Mesenchymal stem cell (in vitro differentiated cells and primary cell): ENCODE measurements at places on chromosomes 6 and 20.

DNA sequence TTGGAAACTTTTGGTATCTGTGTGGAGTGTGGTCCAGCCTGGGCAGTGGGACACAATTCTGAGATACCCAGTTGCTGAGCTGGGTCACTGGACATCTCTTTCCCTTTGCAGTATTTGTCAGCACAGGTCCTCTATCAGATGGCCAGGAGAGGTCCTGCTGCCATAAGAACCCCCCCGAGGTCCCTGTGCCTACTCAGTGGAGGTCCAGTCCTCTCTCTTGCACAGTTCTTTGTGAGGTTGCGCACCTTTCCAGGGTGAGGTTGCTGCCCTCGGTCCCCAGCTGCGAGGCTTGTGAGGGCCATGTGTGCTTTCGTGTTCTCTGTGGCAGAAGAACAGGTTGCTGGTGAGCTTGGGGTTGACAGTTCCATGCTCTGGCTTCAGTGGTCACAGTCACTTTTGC lies 320.6 kb downstream of the QKI start:
- DNase-seq: no peak

DNA sequence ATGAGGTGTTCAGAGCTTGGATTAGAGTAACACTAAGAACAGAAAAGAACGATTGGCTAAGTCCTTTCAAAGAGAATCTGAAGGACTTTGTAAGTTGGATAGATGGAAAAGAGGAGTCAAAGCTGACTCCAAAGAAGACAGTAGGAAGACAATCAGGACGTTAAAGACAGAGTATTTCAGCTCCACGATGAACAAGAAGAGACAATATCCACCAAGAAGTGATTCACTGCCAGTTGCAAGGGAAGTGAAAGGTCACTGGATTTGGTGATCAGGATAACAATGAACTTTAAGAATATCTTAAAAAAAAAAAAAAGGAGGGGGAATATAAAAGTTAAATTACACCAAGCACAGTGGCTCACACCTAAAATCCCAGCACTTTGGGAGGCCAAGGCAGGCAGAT lies 17.9 kb downstream of the REPS1 start:
- DNase-seq: no peak

DNA sequence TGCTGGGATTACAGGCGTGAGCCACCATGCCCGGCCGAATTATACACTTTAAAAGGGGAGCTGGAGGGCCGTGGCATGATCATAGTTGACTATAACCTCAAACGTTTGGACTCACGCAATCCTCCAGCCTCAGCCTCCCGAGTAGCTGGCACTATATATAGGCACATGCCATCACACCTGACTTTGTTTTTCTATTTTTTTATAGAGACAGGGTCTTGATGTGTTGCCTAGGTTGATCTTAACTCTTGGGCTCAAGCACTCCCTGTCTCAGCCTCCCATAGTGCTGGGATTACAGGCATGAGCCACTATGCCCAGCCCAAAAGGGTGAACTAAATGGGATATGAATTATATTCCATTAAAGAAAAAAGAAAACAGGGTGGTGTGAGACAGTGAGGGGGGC lies 7.8 kb downstream of the PTGIS start:
- DNase-seq: no peak

- no peak for DNase-seq
These were observed 1.5 kb upstream of the ADNP start for GRCh38 chr20:50932691-50933280.

GRCh38 chr20:478949-479429 lies 16.7 kb upstream of the TBC1D20 start:
- peak; percentile 78 for DNase-seq

DNA sequence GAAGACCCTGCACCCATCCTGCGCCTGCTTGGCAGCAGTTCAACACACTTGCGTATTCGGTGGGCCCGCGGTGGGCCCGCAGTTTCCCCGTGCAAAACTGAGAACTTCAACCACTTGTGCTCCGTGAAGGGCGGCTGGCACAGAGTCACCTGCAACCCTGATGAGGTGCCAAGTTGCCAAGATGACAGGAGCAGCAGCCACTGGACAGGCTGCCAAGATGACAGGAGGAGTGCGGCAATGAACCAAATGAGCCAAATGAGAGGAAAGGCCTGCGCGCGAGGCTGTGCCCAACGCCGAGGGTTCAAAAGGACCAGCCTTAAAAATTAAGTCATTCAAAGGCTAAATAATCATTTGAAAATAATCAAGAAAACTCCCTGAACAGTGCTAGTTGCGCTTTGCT lies 20.1 kb downstream of the DIDO1 start:
- no peak for DNase-seq

DNA sequence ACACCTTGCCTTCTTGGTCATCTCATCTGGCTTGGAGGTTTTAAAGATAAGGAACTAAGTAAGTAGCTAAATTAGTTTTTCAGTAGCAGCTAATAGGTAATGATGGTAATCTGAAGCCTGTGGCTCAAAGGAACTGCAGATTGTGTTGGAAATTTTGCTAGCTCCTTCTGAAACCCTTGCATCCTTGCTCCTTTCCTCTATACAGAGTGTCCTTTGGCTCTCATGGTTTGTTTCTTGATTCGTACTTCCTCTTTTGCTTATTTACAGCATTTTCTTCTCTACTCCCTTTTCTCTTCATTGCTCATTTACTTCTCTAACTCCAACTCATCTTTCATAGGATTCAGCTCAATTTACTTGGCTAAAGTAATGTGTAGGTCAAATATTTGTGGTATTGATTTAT lies 19.0 kb downstream of the LRRC1 start:
- no peak for DNase-seq

GRCh38 chr20:38001981-38002380 lies 31.3 kb downstream of the TTI1 start:
- DNase-seq: peak; percentile 42

GRCh38 chr6:77466451-77467437 lies 3.5 kb upstream of the HTR1B start:
- peak; percentile 50 for DNase-seq

- peak; percentile 18 for DNase-seq
These were observed 45.3 kb downstream of the ZNF292 start for GRCh38 chr6:87200469-87201175.

GRCh38 chr6:108948181-108948661 lies 100.0 kb downstream of the ARMC2 start:
- DNase-seq: no peak

DNA sequence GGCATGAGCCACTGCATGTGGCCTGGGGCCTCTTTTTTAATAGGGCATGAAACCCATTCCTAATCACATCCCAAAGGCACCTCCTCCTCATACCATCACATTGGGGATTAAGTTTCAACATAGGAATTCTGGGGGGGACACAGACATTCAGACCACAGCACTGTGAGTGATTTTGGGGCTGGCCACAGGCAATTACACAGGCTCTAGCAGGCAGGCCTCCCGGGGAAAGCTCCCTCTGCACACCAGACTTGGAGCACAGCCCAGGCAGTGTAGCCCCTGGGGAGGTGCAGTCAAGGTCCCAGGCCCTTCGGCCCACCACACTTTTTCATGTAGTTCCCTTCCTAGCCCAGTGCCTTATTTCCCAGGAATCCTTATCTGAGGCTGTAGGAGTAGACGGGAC lies 5.5 kb downstream of the SFT2D1 start:
- no peak for DNase-seq

- DNase-seq: peak; percentile 93
These were observed 16.5 kb downstream of the MTHFD1L start for GRCh38 chr6:150881911-150882481.

DNA sequence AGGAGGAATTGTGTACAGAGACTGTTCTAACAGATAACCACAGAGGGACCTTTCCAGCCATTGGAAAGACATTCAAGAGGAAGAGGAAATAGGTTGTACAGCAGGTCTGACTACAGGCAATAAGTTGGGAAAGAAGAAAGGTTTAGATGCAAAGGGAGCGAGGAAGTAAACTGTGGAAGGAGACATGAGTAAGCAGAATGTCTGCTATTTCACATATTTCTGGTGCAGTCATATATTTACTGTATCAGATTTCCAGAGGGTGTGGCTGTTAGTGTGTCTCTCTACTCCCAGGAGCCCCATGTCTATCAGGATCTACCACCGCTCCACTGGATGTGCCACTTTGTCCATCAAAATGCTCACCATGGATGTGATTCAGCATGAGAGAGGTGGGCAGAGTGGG lies 25.9 kb downstream of the MRS2 start:
- DNase-seq: peak; percentile 32

DNA sequence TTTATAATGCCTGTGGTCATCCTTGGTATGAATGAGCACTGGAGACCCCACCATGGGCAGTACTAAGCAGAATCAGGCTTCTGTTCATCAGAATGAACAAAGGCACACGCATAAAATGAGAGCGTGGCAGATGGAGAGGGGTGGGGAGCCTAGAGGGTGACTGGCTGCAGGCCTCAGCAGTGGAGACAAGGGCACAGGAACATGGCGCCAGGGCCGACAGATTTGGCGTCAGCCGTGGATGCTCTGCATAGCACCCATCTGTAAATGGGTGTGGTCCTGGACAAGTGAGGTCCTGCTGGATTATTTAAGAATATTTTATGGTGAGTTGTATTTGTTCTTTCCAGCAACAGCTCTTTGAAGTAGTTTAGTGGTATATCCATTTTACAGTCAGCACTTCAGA lies 33.1 kb downstream of the E2F3 start:
- DNase-seq: no peak

DNA sequence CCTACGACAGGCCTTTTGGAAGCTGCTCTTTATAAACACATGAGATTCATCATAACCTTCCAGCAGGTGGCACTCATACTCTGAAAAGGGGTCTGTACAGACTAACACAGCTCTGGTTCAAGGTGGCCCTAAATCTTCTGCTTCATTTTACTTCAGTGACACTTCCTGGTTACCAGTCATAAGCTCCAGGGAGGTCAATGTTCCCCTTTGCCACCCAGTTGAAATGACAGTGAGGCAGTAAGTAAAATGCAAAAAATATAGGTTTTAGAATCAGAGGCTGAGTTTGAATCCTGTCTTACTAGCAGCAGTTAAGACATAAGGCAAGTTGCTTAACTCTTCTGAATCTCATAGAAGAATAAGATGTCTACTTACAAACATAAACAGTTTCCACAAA lies 132.8 kb downstream of the CDK19 start:
- peak; percentile 86 for DNase-seq

DNA sequence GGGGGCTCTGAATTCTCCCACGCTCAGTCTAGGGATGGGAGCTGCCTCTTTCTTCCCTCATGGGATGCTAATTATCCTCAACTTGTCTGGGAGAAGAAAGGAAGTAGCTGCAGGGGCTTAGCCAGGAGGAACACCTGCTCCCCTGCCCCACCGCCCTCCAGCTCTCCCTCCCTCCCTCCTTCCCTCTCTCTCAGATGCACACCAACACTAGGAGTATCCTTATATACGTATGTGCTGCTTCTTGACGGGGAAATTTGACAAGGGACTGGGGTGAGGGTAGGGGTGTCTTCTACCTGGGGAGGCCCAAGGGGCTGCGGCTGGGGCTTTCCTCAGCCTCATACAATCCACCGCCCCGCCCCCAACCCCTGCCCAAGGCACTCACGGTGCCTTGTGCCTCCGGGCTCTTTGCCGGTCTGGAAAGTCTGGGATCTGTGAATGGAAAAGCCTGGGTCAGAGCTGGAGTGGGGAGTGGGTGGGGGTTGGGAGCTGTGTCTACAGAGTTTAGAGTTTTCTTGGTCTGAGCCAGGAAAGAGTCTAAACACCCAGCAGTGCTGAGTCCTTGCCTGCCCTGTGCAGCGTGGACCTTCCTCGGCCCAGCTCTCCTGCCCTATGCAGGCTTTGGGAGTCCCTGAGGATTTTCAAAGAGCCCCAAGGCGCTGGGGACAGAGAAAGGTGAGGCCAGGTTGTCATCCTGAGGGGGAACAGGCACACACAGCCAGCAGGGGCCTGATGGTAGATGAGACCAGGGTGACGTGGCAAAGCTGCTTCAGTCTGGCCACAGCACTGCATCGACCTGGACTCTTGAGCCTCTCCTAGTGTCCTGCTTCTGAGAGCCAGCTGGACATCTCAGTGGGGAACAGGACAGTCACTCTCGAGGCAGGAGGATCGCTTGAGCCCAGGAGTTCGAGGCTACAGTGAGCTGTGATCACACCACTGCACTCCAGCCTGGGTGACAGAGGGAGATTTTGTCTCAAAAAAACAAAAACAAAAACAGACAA lies 29.3 kb upstream of the EMILIN3 start:
- no peak for DNase-seq

- no peak for DNase-seq
These were observed 123.7 kb downstream of the HIVEP2 start for GRCh38 chr6:142821164-142821716.

GRCh38 chr6:154815938-154816820 lies 83.0 kb downstream of the SCAF8 start:
- peak; percentile 50 for DNase-seq

DNA sequence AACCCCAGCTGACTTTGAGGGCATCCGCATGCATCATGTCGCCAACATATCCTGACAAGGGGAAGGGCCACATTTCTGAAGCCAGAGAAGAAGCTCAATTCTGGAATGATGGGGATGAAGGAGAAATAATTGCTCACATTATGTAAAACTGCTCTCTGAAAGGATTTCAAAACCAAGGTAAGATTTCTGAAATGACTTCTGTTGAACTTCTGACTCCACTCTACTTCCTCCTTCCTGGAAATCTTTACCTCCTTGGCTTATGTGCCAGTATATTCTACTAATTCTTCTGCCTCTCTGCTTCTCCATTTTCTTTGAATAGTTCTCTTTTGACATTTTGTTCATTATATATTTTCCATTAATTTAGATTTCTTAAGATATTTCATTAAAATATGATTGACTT lies 31.9 kb downstream of the HLA-DPB1 start:
- DNase-seq: no peak

DNA sequence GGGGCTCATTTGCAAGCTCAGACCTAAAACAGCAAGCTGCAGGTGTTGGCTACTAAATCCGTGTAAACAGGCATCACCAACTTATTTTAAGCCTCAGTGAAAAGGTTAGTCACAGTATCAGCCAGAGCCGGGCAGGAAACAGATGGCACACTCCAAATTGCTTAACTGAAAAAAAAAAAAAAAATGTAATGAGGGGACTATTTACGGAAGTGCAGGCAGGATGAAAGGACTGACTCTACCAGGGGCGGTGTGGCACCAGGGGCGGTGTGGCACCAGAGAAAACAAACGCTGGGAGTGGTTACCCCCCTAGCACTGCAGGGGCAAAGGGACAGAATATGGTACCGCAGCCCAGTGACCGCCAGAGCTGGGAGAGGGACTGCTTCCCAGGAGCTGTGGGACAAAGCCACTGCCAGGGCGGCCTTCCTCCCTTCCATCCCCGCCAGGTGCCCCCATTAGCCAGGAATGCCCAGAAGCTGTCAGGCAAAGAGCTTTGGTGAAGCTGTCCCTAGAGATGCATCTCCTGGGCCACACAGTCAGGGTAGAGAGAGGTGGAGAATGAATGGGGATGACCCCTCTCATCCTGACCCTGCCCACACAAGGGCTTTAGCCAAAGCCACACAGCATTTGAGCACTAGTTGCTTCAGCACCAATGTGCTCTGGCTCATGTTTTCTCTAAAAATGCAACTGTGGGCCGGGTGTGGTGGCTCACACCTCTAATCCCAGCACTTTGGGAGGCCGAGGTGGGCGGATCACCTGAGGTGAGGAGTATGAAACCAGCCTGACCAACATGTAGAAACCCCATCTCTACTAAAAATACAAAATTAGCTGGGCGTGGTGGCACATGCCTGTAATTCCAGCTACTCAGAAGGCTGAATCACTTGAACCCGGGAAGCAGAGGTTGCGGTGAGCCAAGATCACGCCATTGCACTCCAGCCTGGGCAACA lies 39.6 kb upstream of the GFOD1 start:
- DNase-seq: no peak
